GM04504 (cell line): ENCODE measurements at places on chromosomes 5 and 9.

- no peak for DNase-seq
Observed at GRCh38 chr5:179279347-179280094, 65.7 kb downstream of the ADAMTS2 start.

DNA sequence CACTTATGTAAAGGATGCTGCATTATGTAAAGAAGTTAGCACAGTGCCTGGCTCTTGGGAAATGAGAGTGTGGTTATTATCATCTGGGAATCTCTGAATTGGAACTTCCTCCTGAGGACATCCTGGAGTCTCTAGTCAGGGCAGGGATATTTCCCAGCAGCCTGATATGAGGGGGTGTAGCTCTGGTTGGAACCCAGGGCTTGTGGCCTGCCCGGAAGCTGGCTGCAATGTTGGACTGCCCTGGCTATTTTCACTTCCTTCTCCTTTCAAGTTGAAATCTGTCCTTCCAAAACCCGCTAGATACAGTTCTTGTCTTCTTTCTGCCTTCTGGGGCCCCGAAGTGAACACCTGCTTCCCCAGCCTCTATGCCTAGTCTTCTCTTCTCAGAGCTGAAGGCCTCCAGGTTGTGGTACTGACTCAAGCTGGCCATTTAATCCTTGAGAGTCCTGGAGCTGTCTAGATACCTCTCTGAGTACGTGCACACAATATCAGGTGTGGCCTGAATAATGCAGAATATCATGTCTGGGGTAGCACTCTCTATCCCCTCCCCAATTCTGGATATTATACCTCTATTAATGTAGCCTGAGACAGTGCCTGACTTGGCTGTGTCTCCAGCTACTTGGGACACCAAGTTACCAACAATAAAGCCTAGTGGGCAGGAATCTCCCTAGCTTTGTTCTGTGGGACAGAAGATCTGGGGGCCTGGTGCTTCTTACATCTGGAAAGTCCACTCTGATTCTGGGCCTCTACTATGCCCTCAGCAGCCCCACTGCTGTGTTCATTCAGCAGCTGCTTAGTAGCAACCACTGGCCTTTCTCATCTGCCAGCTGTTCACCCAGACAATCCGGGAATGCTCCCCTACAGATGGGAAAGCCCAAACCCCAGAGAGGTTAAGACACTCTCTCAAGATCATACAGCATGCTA, 45.0 kb downstream of the SLC6A7 start:
- DNase-seq: no peak

DNA sequence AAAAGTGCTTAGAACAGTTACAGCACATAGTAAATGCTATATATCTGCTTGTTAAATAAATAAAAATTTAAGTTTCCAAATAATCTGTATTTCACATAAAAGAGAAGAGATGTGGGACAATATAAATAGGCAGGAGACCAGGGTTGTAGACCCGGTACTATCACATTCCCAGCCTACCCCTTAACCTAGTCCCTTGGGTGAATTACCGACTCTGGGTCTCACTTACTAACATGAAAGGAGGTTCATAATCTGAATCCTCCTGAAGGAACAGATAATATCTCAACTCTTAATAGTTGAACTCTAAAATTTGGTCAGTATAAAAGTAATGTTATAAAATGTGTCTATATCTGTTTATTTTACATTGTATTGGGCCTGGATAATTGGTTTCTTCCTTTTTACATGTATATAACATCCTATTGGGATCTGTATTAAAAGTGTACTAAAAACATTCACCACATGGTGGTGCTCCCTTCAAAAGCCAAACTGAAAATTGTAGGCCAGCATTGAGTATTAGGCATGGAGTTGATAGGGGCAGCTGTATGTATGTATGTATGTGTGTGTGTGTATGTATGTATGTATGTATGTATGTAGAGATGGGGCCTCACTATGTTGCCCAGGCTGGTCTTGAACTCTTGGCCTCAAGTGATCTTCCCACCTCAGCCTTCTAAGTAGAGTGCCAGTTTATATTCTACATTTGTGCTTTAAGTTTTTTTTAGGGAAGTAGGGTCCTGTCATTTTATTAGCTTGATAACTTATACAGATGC, 64.2 kb upstream of the ABL1 start:
- DNase-seq: peak; percentile 36

- no peak for DNase-seq
Observed at GRCh38 chr5:88695931-88696330, 187.1 kb downstream of the MEF2C start.

- DNase-seq: no peak
Observed at GRCh38 chr5:134453016-134453415, 41.3 kb upstream of the CDKN2AIPNL start.

DNA sequence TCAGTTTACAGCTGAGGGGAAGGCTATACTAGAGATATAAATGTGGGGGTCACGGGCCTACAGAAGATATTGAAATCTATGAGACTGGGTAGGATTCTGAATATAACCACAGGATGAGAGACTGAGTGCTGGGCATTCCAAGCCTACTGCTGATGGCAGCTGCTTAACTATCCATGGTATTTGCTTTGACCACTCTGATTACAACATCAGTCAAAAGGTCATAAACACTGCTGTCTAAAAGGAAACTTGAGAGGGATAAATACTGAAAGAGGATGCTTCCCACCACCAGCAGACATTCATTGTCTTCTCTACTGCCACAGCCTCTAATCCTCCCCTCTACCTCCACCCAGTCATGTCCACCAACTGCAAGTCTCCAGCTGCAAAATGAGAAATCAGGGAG, 3.8 kb downstream of the ZNF622 start:
- DNase-seq: peak; percentile 77

GRCh38 chr9:127915325-127915752, 1.5 kb downstream of the ST6GALNAC4 start:
- DNase-seq: no peak

GRCh38 chr9:79154806-79155205, 417.0 kb upstream of the TLE4 start:
- peak; percentile 23 for DNase-seq

- no peak for DNase-seq
Observed at GRCh38 chr9:69279084-69279731, 45.8 kb upstream of the ENTREP1 start.

GRCh38 chr9:130633336-130634190, 30.8 kb upstream of the PRDM12 start:
- DNase-seq: no peak

DNA sequence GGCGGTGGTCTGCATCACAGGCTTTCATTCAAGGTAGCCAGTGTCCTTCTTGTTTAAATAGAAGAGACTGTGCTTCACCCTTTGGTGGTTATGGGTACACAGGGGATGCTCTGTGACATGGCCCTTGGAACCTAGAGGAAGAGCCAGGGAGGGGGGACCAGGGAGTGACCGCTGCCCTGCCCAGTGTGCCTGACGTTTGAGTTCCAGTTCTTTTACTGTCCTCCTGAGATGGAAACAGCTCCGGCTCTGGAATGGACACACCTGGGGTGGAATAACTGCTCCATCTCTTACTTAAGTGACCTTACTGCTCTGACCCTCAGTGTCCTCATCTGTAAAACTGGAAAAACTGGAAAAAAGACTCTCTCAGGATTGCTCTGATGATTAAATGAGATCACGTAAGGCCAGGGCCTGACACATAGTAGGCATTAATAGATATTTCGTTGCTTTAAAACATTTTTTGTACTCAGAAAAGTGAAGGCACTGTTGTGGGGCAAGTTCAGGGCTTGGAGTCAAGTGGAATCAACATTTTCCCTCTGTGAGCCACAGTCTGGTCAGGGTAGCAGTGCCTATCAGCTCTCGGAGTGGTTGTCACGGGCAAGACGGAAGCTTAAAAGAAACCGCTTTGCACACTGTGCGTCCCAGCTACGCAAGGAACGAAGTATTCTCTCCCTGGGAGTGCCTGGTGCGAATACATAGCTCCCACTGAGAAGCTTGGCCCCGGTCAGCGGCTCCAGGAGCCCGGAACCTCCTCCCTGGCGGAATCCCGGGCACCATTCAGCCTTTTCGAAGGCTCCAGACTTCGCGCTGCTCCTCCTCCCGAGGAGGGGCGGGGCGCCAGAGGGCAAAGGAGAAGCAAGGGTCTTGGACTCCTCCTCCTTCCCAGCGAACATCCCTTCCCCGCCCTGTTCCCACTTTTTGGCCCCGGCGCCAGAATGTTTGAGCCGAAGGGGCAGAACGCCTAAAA, 5.8 kb downstream of the POU4F3 start:
- no peak for DNase-seq

DNA sequence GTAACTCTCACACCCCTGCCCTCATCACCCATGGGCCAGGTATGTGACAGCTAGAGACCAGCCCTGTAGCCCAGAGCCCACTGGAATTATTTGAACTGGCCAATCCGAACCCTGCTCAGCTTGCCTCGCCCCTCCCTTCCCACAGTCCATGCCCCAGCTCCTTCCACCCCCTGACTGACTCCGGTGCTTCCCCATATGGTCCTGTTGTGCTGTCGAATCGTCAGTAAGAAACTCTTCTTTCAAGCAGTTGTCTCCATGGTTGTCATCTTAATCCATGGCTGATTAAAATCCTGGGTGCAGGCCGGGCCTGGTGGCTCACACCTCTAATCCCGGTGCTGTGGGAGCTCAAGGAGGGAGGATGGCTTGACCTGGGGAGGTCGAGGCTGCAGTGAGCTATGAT, 118.5 kb downstream of the COL23A1 start:
- no peak for DNase-seq

- DNase-seq: peak; percentile 43
Observed at GRCh38 chr9:123414936-123415930, 59.2 kb downstream of the CRB2 start.

- DNase-seq: no peak
Observed at GRCh38 chr5:132134384-132134783, 60.8 kb downstream of the CSF2 start.

DNA sequence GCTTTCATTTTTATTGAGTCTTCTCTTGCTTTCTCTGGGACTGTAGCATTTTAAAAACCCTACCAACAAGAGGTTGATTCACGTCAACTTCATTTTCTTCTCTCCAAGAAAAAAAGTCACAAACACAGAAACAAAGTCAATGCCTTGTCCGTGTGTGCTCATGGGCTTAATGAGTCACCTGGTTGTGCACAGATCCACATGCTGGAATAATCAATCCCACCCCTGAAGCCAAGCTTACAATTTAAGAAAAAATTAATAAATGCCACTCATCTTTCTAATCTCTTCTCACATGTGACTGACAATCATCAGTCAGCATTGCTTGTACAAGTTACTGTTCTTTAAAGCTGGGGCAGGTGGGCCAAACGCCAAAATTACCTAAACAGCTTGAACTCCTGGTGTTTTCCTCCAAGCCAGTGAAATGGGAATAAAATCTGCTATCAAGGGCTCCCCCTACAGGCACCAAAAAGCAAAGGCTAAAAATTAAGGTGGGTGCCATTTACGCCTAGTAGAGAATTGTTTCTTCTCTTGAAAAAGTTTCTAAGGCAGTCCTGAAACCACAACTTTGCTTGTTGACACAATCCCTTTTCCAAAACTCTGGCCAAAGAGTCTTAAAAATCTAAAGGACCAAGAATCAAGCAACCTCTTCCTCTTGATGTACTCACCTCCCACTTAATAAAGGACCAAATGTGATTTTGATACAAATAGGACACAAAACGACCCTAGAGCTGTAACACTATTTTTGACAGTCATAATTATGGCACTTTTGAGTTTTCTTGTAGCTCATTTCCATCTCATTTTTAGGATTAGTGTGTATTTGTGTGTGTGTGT, 21.3 kb downstream of the TRMO start:
- no peak for DNase-seq

- no peak for DNase-seq
Observed at GRCh38 chr5:113169720-113170119, 193.1 kb downstream of the DCP2 start.

DNA sequence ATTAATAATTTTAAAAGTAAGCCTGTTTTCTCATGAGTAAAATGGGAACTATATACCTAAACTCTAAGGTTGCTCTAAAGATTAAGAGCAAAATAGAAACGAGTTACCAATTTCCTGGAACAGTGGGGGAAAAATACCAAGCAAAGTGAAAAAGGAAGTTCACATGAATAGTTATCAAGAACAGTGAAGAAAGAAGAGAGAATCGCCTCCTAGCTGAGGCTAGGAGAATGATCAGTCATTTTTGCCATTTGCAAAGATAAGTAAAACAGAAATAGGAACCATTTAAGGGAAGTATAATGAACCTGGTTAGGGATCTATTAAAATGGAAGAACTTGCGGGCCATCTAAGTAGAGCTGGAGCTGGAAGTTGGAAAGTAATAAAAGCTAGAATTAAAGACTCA, 50.7 kb downstream of the P4HA2 start:
- no peak for DNase-seq

DNA sequence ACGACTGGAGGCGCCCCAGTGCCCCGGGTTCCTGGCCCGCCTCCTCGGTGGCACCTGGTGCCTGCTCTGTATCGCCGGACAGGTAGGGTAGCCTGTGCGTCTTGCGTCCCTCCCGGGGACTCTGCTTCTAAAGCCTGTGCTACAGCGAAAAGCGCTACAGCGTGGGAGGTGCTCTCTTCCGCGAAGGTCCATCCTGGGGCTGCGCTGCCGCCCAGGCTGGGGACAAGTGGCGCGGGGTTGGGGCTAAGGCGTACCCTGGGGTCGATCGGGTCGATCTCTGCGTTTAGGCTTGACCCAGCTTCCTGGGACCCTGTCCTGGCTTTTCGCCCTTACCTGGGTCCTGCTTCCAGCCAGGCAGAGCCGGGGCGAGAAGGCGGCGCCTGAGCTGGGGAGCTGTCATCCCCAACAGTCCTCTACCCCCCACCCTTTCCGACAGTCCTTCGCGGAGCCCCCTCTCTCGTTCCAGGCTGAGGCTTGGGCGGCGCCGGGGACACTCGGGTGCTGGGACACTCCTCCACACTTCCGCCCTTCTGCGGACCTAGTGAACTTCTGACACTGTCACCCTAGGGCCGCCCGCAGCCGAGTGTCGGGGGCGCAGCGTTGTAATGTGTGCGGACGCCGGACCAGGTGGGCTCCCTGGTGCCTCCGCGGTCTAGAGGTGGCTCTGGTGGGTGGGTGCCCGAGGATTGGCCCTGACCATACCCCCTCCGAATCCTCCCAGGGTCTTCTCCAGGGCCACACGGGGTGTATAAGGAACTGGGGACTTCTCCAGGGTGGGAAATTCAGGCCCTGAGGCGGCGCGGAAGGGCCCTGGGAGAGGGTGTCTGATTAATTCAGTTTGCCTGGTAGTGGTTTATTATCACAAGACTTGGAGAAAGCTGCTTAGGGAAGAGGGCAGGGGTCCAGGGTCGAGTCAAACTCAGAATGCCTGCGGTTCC, 328.2 kb downstream of the SH3GL2 start:
- no peak for DNase-seq

DNA sequence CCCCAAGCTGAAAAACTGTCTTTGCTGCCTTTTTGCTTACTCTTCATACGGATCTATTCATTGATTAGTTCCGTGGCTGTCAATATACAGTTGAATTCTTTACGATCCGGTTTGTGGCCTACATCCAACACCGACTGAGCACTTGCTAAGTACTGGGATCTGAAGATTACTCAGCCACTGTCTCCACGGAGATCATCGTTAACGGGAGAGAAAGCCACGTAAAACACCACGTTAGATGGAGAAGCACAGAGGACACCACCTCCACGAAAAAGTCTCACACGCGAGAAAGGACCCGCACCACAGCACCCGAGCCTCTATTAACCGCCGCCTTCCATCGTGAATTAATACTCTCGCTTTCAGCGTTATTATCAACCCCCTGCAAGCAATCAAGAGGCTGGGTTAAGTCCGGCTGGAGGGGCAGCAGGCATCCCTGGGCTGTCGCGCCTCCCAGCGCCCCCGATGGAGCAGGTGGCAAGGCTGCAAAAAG, 650 bp downstream of the ELP1 start:
- DNase-seq: no peak

GRCh38 chr9:135216236-135216635, 128.8 kb downstream of the OLFM1 start:
- DNase-seq: no peak

GRCh38 chr5:114305402-114306207, 56.3 kb upstream of the KCNN2 start:
- DNase-seq: no peak

GRCh38 chr5:69509212-69509611, 16.6 kb downstream of the OCLN start:
- DNase-seq: no peak
